Stimulated activated CD4-positive, alpha-beta T cell treated with anti-CD3 and anti-CD28 coated beads, Interleukin-2, amount 100 ng/mL, for 24 hours (primary cell): ENCODE measurements at places on chromosomes 6 and 20.

- DNase-seq = no peak
These were observed 35.4 kb downstream of the NINL start for GRCh38 chr20:25549843-25550477.

GRCh38 chr6:36679043-36679833 lies 724 bp downstream of the CDKN1A start:
- peak; percentile 38 for DNase-seq

GRCh38 chr6:145787688-145788087 lies 26.9 kb downstream of the FBXO30 start:
- no peak for DNase-seq

- DNase-seq = no peak
These were observed 76.3 kb downstream of the CD40 start for GRCh38 chr20:46194409-46194808.

- no peak for DNase-seq
These were observed 21.9 kb upstream of the PTPN1 start for GRCh38 chr20:50488236-50488806.

DNA sequence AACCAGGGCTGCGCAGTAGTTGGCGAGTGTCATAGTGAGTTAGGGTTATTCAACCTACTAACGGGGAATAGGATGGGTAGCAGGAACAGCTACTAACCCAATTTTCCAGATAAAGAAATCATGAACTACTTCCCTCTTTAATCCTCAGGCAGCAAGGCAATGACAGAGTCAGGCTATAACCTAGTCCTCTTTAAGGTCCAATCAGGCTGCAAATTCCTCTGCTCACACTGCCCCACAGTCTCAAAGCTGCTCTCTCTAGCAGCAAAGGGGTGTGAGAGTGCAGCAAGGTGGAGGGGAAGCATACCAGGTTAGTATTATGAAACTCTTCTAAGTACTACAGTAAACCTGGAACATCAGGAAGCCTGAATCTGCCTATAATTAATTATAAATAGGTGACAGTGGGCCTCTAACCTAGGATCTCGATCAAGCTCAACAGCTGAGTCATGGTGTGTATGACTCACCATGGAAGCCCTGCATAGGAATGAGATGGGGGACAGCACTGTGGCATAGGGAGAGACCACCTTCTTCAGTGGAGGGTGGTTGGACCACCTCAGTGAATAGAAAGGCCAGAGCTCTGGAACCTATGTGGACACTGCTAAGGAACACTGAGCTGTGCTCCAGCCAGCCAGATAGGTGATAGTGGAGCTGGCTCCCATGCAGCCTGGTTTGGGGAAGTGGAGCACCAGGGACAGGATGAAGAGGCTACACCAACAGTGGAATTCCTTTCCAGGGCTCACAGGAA lies 7.9 kb downstream of the PEX6 start:
- DNase-seq = no peak

DNA sequence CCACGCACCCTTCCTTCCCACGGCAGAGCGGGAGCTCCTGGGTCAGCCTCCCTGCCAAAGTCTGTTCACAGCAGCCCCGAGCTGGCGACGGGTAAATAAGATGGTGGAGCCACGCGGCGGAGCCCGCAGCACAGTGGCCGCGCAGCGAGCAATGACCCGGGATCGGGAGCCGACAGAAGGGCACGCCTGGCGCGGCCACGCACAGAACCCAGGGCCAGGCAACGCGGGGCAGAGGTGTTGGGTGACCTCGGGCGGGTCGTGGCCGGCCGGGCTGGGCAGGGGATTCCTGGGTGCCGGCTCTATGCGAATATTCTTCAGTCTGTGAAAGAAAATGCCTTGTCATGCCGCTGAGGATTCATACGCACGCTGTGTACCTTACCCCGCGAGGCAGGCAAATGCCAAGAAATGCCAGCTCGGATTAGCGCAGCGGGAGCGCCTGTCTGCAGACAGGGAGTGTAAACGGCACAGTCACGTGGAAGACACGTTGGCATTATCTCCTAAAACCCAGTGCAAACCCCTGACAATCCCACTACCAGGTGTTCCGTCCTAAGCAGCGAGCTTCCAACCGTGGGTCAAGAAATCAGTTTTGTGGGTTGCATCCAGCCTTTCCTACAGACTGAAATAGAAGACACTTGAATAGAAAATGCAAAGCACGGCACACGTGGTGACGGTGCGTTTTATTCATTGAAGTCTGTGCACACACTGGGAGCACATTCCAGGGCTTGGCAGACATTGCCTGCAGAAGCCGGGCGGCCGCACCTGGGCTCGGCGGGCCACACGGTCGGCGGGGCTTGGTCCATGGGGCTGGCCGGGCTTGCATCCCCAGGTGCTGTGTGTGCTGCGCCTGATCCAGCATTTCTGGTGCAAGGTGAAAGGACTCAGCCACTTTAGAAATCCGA lies 18.3 kb downstream of the CHRNA4 start:
- no peak for DNase-seq
